Stimulated activated CD4-positive, alpha-beta T cell treated with anti-CD3 and anti-CD28 coated beads, Interleukin-15, amount 100 ng/mL, for 48 hours (primary cell): ENCODE measurements at places on chromosomes 12 and 14.

- no peak for DNase-seq
These were observed 66.7 kb upstream of the PNMA1 start for GRCh38 chr14:73780896-73781295.

DNA sequence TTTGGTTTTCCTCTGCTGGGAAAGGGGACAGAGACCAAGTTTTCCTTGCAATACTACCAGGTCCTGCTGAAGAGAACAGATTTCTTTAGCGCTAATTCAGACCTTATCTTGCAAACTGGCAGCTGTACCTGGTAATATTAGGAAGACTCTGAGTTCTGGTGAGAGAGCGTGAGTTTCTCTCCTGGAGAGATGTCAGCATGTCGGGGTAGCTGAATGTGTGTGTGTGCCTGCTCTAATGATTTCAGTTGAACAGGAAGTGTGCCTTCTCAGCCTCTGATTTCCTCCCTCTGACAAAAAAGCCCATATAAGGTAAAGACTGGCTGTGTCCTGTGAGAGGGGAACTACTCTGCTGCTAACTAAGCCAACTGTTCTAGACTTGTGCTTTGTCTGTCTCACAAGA, 10.3 kb upstream of the ERP27 start:
- no peak for DNase-seq

DNA sequence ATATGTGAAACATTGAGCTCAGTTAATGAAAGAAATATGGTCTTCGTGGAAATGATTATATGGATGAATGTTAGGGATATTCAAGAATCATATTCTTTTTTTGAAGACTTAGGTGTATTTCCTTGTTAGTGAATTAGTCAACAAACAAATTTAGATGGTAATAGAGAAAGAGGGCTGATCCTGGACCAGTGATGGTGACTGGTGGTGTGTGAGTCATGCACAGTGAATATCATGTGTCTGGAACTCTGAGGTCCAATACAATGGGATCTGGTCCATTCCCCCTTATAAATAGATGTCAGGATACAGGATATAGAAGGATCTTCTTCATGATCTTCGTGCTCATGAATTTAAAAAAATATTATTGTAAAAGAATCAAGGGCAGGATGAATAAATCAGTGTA, 64.4 kb upstream of the RTL1 start:
- no peak for DNase-seq

DNA sequence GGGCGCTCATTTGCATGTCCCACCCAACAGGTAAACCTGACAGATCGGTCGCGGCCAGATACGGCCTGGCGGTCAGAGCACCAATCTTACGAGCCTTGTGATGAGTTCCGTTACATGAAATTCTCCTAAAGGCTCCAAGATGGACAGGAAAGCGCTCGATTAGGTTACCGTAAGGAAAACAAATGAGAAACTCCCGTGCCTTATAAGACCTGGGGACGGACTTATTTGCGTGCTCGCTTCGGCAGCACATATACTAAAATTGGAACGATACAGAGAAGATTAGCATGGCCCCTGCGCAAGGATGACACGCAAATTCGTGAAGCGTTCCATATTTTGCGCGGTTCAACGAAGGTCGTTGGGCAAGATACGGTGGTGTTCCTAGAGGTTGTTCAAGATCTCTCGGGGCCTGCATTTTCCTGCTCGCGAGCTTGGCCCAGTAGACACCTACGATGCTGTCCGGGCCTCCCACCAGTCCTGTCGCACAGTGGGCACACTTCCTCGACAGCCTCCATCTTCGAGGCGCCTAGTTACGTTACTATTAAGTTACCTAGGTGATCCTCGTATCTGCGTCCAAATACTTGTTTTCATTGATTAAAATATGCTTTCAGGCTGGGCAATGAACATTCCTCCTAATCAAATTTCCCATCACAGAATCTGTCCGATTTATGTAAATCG, at the start of gene RNU6-7:
Gene RNU6-7 (plus strand): TSS at position 230 of the 675 bp plus-strand sequence.
- no peak for DNase-seq

DNA sequence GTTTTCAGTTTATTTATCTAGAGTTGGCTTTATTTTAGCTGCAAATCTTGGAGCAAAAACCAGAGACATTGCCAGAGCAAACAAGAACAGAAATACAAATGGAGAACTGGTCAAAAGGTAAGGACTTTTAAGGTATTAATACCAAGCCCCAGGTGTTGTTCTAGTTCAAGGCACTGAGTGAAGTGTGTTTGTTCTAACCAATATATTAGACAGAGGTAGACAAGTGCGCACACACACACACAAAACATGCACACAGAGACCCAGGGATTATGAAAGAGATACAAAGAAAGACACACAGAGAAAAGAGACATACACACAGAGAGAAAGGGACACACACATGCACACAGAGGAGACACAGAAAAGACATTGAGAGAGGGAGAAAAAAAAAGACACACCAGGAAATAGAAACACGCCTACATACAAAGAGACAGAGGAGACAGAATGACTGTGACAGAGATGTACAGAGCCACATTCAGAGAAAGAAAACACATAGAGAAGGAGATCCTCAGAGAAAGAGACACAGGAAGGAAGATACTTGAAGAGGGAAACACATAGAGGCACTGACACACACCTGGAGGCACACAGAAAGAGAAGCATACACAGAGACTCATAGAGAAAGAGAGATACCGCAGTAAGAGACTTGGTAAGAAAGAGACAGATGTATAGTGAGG, 50.2 kb downstream of the MIPOL1 start:
- DNase-seq = no peak

DNA sequence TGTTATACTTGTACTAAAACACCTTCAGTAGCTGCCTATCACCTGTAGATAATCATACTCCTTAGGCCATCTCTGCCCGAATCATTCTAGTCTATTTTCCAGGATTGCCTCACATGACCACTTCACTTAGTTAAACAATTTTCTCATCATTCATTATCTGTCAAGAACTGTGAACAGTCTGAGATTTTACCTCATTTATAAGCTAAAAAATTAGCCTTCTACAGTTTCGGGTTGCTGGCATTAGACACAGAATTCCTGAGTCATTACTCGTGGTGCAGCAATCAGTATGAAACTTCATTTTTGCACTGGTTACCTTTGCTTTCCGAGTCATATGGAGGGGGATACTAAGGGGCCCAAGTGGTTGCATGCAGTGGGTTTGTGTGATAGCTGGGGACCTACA, 57.6 kb upstream of the OTOGL start:
- DNase-seq = no peak

DNA sequence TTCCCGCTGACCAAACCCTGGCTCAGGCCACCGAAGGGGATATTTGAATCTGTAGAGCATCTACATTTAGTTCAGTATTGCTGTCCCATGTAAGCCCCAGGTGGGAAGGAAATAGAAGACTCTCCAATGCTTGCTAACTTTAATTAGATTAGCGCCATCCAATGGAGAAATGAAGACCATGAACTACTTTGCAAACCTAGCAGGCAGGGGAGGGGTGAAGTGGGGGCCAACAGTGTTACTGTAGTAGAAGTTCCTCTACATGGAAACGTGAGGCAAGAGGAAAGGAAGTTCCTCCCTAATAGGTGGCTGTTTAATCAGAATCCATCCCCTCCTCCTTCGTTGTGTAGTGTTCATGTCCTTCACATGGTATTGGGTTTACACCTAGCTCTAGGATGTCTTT, 9.3 kb upstream of the DENND5B start:
- no peak for DNase-seq

DNA sequence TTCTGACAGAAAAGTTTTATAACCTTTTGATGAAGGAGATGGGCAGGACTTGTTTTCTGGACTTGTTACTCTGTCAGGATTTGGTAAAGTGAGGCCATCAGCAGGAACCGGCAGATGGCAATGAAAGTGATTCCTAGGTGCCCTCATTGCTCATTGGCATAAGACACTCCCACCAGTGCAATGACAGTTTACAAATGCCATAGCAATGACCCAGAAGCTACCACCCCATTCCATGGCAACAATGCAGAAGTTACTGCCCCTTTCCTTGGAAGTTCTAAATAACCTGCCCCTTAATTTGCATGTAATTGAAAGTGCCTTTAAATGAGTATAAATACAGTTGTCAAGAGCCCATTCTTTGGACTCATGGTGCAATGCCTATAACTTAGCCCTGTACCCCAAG, 222.6 kb downstream of the CEP128 start:
- DNase-seq = no peak

GRCh38 chr12:123801573-123802178, 39.6 kb downstream of the DNAH10 start:
- DNase-seq = no peak

GRCh38 chr14:54829486-54830224, 73.0 kb downstream of the GCH1 start:
- DNase-seq = no peak

DNA sequence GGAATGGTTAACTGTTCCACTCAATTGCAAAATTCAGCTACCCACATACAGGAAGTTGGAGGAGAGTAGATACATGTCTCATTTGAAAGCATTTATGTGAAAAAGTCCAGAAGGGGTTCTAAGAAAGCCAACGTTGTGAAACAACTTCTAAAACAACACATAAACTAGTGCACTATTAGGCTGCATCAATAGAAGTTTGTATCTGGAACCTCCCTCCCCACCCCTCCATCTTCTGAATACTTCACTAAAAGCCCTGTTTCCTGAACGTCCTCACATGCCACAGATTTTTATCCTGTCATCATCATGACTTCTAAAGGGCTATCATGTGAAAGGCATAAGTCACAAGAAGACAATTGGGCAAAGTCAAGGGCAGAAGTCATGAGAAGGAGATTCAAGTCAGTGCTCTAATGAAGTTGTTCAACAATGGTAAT, 5.5 kb downstream of the KRT79 start:
- DNase-seq = no peak

- no peak for DNase-seq
These were observed 25.0 kb upstream of the SRP54 start for GRCh38 chr14:34957771-34958286.

DNA sequence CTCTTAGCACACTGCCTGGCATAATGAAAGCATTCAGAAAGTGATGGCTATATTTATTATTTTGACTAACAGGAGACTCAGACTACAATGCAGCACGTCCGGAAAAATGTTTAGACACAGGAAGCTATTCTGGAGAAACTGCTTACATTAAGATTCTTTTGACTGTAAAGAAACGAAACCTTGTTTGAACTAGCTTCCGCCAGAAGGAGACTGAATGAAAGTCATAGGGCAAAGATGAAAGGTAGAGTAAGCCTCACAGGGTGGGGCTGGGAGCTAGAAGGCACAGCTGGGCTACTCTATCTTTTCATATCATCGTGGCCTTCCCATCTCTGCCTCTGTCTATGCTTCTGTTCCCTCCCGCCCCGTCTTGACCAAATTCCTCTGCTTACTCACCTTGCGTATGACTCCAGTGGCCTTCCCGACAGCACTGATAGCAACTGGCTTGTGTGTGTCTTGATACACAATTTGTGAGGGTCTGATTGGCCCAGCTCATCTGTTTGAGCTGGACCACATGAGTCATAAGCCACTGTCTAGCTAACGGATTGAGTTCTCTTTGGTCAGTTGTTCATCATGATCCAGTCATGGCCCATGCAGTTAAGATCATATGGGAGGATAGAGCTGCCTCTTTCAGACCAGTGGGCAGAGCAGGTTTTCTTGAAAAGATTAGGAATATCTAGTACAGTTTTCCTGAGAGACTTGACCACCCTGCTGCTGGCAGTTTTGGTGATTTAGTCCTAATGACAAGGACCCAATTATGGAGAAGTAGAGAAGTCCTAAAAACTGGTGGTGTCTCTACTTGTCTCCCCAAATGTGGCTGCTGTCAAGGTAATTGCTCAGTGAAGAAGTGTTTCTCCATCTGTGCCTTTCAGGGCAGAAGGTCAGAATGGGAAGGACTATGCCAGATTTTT, 151.5 kb upstream of the SLC38A2 start:
- DNase-seq = peak; percentile 42

GRCh38 chr12:65860600-65860999, 36.3 kb downstream of the HMGA2 start:
- DNase-seq = no peak

DNA sequence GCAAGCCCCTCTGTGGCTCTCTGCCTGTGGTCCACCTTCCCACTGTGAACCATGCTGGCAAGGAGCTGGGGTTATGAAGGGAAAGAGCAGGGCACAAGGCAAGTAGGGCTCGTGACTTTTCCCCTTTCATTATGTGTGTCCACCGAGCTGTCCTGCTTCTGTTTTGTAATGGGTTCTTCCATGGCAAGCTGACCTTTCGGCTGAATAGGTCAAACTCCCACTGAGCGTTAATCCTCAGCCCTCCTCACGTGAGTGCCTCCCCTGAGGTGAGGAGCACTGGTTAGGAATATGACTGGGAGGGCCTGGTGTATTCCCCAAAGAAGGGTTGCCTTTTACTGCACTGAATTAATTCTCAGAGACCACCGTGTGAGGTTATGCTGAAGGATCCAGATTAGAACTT, 424.3 kb downstream of the NPAS3 start:
- no peak for DNase-seq

DNA sequence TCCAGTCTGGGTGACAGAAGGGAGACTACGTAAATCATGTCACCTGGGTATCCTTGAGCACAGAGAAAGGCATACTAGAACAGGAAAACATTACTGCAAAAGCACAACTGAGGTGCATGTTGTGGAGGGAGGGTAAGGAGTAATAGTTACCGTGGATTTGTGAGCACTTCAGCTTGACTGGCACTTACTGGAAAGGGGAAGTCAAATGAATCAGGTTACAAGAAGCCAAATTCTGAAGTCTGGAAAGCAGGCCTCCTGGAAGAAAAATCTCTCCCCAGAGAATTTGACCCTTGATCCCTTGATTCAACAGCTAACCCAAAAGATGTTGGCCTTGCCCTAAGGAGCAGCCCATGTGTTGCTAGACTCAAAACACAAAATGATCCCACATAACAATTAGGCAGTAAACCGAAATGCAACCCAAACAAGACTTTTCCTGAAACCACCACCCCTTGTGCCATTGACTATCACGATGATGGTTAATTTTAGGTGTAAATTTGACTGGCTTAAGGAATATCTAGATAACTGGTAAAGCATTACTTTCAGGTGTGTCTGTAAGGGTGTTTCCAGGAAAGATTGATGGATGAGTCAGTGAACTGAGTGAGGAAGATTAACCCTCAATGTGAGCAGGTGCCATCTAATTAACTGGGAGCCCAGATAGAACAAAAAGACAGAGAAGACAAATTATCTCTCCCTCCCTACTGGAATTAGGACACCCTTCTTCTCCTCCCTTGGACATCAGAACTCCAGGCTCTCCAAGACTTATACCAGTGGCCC, 108.8 kb downstream of the SLC25A21 start:
- DNase-seq = no peak

DNA sequence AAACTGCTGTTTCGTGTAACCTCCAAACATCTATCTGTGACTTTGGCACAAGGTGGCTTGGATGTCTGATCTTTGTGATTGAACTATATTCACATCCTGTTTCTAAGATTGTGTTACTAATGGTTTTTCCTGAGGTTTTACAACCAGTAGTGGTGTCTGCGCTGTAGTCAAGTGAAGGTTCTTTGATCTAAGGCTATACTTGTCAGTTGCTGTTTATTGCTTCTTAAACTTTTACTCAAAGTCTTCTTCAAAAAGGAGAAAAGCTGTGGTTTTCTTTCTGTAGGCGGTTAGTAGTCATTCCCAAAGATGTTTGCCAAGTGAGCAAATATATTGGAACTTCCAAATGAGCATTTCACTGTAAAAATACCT, 12.3 kb upstream of the CALM1 start:
- no peak for DNase-seq

- no peak for DNase-seq
These were observed 69.2 kb upstream of the PSMA6 start for GRCh38 chr14:35222872-35223466.

GRCh38 chr12:65121049-65121955, at the start of gene WIF1:
Gene WIF1 (minus strand): TSS chr12:65121305. CDS start chr12:65121191, 114 bp downstream.
- DNase-seq = peak; percentile 11
